HFF-Myc (cell line): ENCODE measurements at places on chromosomes 1 and 21.

- DNase-seq = no peak
Observed at GRCh38 chr1:212607206-212607912, 1.2 kb upstream of the ATF3 start.

- DNase-seq = no peak
Observed at GRCh38 chr1:28160782-28161266, 15.7 kb downstream of the PTAFR start.

DNA sequence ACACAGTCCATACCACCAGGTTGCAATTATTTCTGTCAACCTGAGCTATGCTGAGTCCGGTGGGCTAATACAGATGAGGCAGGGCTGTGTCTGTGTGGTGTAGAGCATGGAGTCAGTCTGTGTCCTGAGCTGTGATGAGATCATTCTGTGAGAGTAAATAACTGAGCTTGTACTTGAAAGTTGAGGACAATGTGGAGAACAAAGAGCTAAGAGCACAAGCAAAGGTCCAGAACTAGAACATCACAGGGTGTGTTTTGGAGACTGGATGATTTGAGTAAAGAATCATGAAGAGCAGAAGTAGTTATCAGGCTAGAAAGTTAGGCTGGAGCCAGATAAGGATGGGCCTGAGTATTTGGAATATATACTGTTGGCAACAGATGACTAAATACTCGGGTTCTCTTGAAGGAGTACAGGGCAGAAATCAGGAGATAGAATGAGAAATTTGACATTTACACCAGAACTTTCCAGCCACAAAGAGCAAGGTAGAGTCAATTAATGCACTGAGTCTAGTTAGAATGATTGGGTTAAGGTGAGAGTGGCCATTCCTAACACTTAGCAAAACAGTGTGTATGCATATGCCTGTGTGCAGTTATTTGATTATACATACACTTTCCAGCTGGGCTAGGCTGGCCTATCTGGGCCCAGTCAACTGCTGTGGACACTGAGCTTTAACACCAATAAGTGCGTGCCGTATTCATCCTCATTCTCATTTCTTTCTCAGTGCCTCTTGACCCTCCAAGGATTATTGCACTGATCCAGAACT, 48.8 kb downstream of the LEPR start:
- no peak for DNase-seq

- no peak for DNase-seq
Observed at GRCh38 chr1:150280138-150280707, 2.1 kb upstream of the CIART start.
